ENCODE measurements at places on chromosomes 13 and 19. TPM values are rescaled to one million over a fixed set of nuclear protein-coding genes. Genes with fewer than 3 reads are reported as not detected.

The SLC7A10 gene
- not detected for total RNA-seq

The PNMA8A gene
- total RNA-seq, result 2.1 TPM

The ZNF709 gene
- 1.4 TPM for total RNA-seq

The ADM5 gene
- total RNA-seq, result 0.63 TPM

The CRLF1 gene
- total RNA-seq, result 69.1 TPM

The RB1 gene
- total RNA-seq, result 23.3 TPM

The LRG1 gene
- total RNA-seq, result not detected

The ZNF627 gene
- 17.3 TPM for total RNA-seq

The S1PR5 gene
- total RNA-seq, result 0.27 TPM

The ATP8A2 gene
- under 0.01 TPM for total RNA-seq

The PVR gene
- total RNA-seq, result 16.7 TPM

The PLK5 gene
- total RNA-seq, result not detected

The C1QTNF9B gene
- not detected for total RNA-seq

The ZNF527 gene
- 6.8 TPM for total RNA-seq

The UTP14C gene
- total RNA-seq, result 14.7 TPM

The FXYD1 gene
- total RNA-seq, result 2.5 TPM

The KCNN1 gene
- total RNA-seq, result not detected

The MYO16 gene
- 0.16 TPM for total RNA-seq

The FPR3 gene
- not detected for total RNA-seq

The CACNA1A gene
- total RNA-seq, result 42.8 TPM

The PLIN5 gene
- not detected for total RNA-seq

The GPC6 gene
- total RNA-seq, result 92.6 TPM

The RNF113B gene
- not detected for total RNA-seq

The ZSCAN4 gene
- not detected for total RNA-seq

The PALM gene
- total RNA-seq, result 198 TPM

The ZNF324B gene
- 9.5 TPM for total RNA-seq

The FGF9 gene
- total RNA-seq, result 0.18 TPM

The CEACAM21 gene
- total RNA-seq, result not detected

The CEACAM3 gene
- not detected for total RNA-seq

The ZNF415 gene
- total RNA-seq, result 2.3 TPM

The SLITRK5 gene
- total RNA-seq, result under 0.01 TPM

The PGLYRP2 gene
- not detected for total RNA-seq

The ACER1 gene
- total RNA-seq, result not detected

The ERICH4 gene
- total RNA-seq, result not detected

The ZNF835 gene
- total RNA-seq, result not detected

The IL12RB1 gene
- not detected for total RNA-seq

The ANO8 gene
- 6.1 TPM for total RNA-seq

The EPS8L1 gene
- total RNA-seq, result 0.63 TPM

The KLK14 gene
- not detected for total RNA-seq

The TNFRSF19 gene
- 7.3 TPM for total RNA-seq

The ZIC2 gene
- total RNA-seq, result not detected

The ZNF653 gene
- total RNA-seq, result 5.9 TPM

The ZNF460 gene
- 71.8 TPM for total RNA-seq

The DENND1C gene
- total RNA-seq, result not detected

The GJA3 gene
- 0.90 TPM for total RNA-seq

The C5AR1 gene
- total RNA-seq, result 0.09 TPM

The LHB gene
- not detected for total RNA-seq

The TSSK6 gene
- 4.3 TPM for total RNA-seq

The ASPDH gene
- not detected for total RNA-seq

The ITGBL1 gene
- total RNA-seq, result 301 TPM

The PRR20E gene
- not detected for total RNA-seq

The SYT3 gene
- not detected for total RNA-seq

The SPACA4 gene
- not detected for total RNA-seq

The SIGLEC8 gene
- total RNA-seq, result not detected

The TMPRSS9 gene
- total RNA-seq, result not detected

Measured in fibroblast of the aortic adventitia (primary cell).